ENCODE measurements at places on chromosomes 2 and 18. TPM values are rescaled to one million over a fixed set of nuclear protein-coding genes. Genes with fewer than 3 reads are reported as not detected.

Gene AQP4
- total RNA-seq: 8.4 TPM

Gene SLC5A7
- total RNA-seq: not detected

Gene TUBA4B
- not detected for total RNA-seq

Gene RAB6D
- 0.77 TPM for total RNA-seq

Gene MYL1
- 21.9 TPM for total RNA-seq

Gene CD207
- 0.28 TPM for total RNA-seq

Gene SNTG2
- total RNA-seq: 5.0 TPM

Gene SERPINB13
- not detected for total RNA-seq

Gene ABCB6
- 32.1 TPM for total RNA-seq

Gene TSPYL6
- total RNA-seq: not detected

Gene UGT1A8
- total RNA-seq: not detected

Gene AMMECR1L
- 29.6 TPM for total RNA-seq

Gene CHN1
- total RNA-seq: 7.8 TPM

Gene WNT10A
- total RNA-seq: 3.6 TPM

Gene CIDEA
- total RNA-seq: not detected

Gene CXCR2
- 3.0 TPM for total RNA-seq

Gene C2orf72
- total RNA-seq: 7.2 TPM

Gene KCNF1
- not detected for total RNA-seq

Gene MROH2A
- total RNA-seq: 2.3 TPM

Gene OSGEPL1
- 13.7 TPM for total RNA-seq

Gene RAPGEF4
- total RNA-seq: 7.3 TPM

Gene SERPINB11
- 37.8 TPM for total RNA-seq

Gene TAF4B
- 37.3 TPM for total RNA-seq

Gene CLHC1
- total RNA-seq: 15.7 TPM

Gene CIB4
- 0.46 TPM for total RNA-seq

Gene FOXI3
- total RNA-seq: 0.40 TPM

Gene GREB1
- 392 TPM for total RNA-seq

Gene OBSL1
- 142 TPM for total RNA-seq

Gene TFPI
- total RNA-seq: 19.5 TPM

Gene THSD7B
- total RNA-seq: 0.51 TPM

Gene SERPINE2
- 158 TPM for total RNA-seq

Gene NT5DC4
- not detected for total RNA-seq

Gene ZNF516
- 158 TPM for total RNA-seq

Gene ZAP70
- total RNA-seq: 1.8 TPM

Gene PXDN
- 40.8 TPM for total RNA-seq

Gene NEUROD1
- total RNA-seq: not detected

Gene LOXHD1
- total RNA-seq: 1.4 TPM

Gene CD226
- total RNA-seq: 4.7 TPM

Gene WNT6
- total RNA-seq: 8.0 TPM

Gene RBBP8
- 31.8 TPM for total RNA-seq

Gene ANO7
- 187 TPM for total RNA-seq

Gene LRRTM1
- total RNA-seq: not detected

Gene COLEC12
- 11.1 TPM for total RNA-seq

Gene FRZB
- total RNA-seq: 7.6 TPM

Gene CLIP4
- total RNA-seq: 26.1 TPM

Gene KIAA2012
- not detected for total RNA-seq

Gene MAPK4
- total RNA-seq: 10.6 TPM

Gene GALNT13
- total RNA-seq: 1.1 TPM

Gene SLC9A4
- total RNA-seq: not detected

Gene RBM44
- total RNA-seq: 0.23 TPM

Gene SCN3A
- 1.6 TPM for total RNA-seq

Gene CCDC141
- 8.6 TPM for total RNA-seq

Gene MAP3K19
- total RNA-seq: 2.7 TPM
